Amygdala (tissue), 56 donors: ENCODE measurements at places on chromosomes 3 and 15.

DNA sequence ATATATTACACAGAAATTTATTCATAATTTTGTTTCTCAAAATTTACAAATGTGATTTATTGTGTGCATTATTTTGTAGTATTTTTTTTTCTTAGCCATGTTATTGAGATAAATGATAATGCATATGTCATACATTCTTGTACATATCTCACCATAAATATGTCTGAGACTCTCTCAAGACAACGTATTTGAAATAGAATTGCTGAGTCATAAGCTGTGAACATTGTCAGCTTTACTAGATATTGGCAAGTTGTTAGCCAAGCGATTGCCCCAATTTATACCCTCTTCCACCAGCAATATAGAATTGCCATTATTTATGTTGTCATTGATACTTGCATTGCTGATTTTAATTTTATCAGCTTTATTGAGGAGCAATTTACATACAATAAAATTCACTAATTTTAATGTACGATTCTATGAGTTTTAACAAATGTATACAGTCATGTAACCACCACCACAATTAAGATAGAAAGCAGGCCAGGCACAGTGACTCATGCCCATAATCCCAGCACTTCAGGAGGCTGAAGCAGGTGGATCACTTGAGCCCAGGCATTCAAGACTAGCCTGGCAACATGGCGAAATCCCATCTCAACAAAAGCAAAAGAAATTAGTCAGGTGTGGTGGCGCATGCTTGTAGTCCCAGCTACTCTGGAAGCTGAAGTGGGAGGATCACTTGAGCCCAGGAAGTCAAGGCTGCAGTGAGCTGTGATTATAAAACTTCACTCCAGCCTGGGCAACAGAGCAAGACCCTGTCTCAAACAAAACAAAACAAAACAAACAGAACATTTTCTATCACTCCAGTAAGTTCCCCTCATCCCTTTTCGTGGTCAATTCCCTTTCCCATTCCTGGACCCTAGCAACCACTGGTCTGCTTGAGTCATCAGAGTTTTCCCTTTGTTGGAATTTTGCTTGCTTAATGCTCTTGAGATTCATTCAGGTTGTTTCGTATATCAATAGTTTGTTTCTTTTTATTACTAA, 373.1 kb downstream of the MFSD1 start:
- DNase-seq = no peak

- no peak for DNase-seq
Measured at GRCh38 chr3:58989163-58989562, 60.7 kb downstream of the CFAP20DC start.

DNA sequence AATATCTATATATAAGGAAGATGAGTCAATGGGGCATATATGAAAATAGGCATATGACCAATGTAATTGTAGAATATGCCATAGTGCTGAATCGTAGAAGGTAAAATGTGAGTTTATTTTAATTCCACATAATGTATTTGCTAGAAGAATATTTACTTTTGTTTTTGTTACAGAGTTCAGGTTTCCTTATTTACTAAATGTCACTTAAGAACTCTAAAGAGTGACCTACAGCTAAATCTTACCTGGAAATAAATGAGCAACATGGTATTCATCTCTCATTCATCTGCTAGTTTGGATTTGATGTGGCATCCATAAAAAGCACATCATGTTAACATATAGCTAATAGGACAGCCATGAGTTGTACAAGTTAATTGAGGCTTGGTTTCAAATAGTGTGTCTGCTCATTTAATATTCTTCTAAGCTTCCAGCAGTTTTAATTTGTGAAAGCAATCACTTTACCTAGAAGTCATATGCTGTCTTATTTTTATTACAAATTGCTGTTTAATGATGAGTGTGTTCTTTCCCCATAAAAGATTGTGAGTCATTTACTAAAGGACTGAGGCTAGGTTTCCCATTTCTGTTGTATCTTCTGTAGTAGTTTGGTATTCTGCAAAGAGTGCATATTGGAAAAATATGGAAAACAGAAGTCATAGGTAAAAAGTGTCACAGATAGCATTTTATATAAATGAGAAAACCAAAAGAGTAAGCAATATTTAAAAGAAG, 222.1 kb upstream of the POU1F1 start:
- no peak for DNase-seq

DNA sequence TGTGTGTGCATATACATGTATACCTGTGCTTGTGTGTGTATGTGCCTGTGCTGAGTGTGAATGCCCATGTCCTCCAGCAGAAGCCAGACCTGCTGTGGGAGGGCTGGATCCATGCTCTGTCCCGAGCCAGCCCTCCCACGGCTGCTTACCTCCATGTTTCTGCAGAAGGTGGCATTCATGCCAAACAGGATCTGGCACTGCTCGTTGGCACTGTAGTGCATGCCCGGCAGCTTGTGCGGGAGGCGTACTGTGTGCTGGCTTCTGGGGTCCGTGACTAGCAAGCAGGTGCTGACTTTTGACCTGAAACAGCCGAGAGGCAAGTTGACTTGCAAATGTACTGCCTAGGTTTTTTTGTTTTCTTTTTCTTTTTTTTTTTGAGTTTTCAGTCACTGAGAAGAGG, 189.3 kb downstream of the ADAMTS17 start:
- no peak for DNase-seq

- DNase-seq = no peak
Measured at GRCh38 chr15:79089331-79089889, 1.2 kb downstream of the RASGRF1 start.

DNA sequence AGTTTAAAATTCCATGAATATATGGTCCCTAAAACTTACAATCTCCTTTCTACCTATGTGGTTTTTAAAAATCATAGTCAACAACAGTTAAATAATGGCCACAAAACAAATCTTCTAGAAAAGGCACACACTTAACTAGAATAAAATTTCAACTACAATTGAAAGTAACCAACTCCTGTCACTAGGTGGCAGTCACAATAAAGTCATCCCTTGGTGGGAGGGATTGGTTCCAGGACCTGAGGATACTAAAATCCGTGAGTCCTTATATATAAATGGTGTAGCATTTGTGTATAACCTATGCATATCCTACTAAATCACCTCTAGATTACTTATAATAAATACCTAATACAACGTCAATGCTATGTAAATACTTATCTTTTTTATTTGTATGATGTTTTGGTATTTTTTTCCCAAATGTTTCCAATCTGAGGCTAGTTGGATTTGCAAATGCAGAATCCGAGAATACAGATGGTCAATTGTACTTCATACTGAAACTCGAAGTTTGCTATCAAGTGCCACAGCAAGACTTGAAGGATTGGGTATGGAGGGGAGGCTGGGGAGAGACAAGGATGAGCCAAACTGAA, 172.6 kb downstream of the FMN1 start:
- DNase-seq = no peak

DNA sequence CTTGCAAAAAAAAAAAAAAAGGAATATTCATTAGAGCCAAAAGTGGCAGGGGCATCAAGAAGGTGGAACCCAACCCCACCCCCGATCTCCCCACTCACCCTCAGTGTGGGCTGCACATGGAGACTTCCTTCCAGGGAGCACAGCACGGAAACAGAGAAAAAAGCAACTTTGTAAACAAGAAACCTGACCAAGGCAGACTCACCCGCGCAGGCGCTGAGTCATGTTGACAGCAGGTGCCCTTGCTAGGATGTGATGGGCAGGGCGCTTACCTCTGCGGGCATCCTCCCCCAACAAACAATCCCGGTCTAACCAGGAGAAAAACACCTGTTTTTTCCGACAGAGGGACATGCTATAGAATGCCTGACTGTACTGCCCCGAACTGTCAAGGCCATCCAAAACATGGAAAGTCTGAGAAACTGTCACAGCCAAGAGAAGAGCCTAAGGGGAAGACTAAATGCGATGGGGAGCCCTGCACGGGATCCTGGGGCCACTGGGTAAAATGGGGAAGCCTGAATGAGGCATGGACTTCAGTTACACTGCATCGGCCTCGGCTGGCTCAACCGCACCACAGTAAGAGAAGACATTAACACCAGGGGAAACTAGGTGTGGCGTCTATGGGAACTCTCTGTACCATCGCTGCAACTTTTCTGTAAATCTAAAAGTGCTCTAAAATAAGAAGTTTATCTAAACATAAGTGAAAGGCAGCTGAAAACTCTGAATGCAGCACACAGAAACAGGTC, 66.7 kb upstream of the GATA2 start:
- DNase-seq = no peak

DNA sequence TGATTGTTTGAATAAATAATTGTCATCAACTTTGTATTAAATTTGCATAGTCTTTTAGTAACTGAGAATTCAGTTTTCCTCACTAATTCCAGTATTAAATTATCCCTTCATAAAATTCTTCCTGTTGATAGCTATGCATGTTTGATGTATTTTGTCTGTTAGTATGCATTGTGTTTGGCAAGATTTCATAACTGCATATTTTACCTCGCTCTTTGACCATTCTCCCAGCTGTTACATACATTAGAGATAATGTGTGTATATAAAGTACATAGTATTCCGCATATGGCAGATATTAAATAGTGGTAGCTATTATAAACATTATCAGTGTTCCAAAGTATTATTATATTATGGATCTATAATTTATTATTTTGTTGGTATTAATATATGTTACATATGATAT, 10.6 kb upstream of the NFKBIZ start:
- DNase-seq = no peak

GRCh38 chr3:31929826-31930502, 51.1 kb downstream of the OSBPL10 start:
- DNase-seq = no peak

- DNase-seq = no peak
Measured at GRCh38 chr3:63478990-63479660, 173.3 kb upstream of the SNTN start.
